Stimulated activated CD4-positive, alpha-beta T cell treated with anti-CD3 and anti-CD28 coated beads, TNF-alpha, amount 100 ng/mL, for 24 hours (primary cell): ENCODE measurements at places on chromosomes 12 and 14.

- DNase-seq: no peak
Measured at GRCh38 chr12:111220363-111220762, 148.5 kb downstream of the PHETA1 start.

GRCh38 chr14:60188115-60188514 lies 22.9 kb upstream of the DHRS7 start:
- no peak for DNase-seq

- no peak for DNase-seq
Measured at GRCh38 chr12:52681526-52682380, 1.5 kb upstream of the KRT1 start.

- DNase-seq: no peak
Measured at GRCh38 chr14:89317051-89317691, 99.9 kb downstream of the FOXN3 start.

DNA sequence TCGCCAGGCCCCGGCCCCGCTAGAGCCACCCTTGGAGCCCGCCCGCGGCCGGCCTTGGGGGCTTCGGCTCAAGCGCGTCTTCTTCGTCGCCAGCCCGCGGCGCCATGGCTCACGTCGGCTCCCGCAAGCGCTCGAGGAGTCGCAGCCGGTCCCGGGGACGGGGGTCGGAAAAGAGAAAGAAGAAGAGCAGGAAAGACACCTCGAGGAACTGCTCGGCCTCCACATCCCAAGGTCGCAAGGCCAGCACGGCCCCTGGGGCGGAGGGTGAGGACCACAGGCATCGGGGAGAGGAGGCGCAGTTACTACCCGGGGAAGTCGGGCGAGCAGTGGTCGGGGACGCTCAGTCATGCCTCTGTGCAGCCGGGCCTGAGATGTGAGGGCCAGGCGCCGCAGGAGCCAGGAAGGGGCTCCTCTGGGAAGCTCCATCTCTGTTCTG lies 573 bp downstream of the ARL6IP4 start:
- no peak for DNase-seq

- DNase-seq: no peak
Measured at GRCh38 chr14:75653563-75653962, 7.1 kb downstream of the ERG28 start.

DNA sequence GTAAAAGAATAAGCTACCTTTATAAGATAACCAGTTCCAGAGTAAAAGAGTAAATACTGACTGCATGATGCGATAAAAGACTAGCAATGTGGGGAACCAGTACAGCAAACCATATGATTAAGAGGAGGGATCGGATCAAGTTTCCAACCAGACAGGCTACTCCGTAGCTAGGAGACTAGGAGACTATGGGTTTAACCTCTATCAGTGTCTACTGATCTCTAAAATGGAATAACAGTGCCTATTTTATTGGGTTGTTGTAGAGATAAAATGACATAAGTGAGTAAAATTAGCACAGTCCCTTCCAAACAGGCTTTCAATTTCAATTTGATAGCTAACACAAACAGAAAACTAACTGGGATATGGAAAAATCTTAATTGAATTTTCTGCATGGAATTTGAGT lies 76.0 kb downstream of the PAWR start:
- no peak for DNase-seq

DNA sequence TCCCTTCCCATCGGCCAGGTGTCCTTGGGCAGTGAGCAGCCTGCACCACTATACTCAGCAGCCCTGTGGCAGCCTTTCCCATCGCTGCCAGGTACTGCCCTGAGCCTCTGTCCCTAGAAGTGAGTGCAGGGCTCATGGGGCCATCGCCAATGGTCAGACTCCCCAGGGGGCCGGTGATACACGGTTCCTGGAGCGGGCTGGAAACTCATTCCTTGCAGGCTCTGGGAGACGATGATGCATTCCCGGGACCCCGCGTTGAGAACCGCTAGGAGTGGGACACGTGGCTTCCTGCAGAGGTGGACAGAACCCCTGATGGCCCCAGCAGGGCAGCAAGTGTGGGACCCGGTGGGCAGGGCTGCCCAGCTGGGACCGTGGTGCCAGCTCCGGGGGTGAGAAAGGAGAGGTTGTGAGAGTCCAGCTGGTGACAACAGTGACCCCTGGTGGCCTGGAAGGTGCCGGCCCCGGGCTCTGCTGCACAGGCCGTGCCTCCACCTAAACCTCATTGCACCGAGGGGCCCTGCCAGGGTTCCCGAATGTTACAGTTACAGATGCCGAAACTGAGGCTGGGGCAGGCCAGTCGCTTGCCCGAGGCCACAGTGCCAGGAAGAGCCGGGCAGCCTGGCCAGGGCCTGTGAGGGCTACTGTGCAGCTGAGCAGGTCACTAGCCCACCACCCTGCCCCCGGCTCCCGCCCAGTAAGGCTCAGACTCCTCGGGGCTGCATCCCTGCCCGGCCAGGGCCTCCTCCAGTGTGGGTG lies 33.8 kb downstream of the FBRSL1 start:
- peak; percentile 44 for DNase-seq

- no peak for DNase-seq
Measured at GRCh38 chr12:94553130-94553519, 93.5 kb upstream of the CEP83 start.

DNA sequence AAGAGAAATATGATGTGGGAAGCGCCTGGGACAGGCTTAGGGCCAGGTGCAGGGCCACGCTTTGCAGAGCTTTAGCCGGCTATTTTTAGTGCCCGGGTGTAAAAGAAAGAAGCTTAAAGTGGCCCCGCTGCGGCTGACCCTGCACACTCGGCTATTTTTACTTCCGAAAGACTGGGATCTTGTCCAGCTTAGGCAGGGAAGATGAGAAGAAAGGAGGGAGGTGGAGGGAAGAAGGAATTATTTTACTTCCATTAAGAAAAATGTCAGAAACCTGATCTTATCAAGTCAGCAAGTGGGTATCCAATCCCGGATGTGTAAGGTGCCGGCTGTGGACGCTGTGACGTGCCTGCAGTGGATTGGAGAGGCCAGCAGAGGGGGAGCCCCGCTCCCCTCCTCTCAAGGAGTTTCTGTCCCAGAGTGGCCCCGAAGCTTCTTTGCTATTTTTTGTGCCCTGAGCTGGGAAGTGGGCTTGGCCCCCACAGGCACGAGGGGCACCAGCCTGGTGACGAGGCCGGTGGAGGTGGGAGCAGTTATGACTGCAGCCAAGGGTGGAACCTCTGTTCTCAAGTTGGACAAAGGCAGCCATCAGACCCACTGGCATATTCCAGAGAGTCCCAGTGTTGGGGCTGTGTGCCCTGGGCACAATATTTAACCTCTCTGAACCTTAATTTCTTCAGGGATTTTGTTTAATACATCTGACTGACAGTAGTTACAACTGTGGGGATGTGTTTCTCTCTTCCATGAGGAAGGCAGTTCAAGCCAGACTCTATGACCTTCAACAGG lies 97.7 kb downstream of the ESRRB start:
- no peak for DNase-seq

GRCh38 chr12:25694072-25694471 lies 141.0 kb upstream of the LMNTD1 start:
- DNase-seq: no peak

- no peak for DNase-seq
Measured at GRCh38 chr12:130044991-130045621, 117.2 kb upstream of the FZD10 start.

DNA sequence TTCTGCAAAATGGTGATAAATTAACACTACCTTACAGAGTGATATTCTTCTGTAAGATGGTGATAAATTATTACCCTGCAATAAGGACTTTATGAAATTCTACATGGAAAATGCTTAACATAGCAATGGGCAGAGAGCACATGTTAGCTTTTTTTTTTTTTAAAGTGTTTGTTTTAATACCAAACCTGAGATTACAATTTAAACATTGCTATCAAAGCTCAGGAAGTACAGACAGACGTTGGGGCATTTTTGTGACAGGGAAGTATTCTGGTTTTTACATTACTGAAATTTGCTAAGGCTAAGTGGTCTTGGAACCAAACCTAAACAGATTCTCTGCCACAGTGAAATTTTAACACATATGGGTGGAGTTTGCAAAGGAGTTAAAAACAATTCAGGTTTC lies 133.1 kb downstream of the FGD4 start:
- no peak for DNase-seq

- no peak for DNase-seq
Measured at GRCh38 chr12:15230137-15230536, 8.9 kb upstream of the RERG start.

DNA sequence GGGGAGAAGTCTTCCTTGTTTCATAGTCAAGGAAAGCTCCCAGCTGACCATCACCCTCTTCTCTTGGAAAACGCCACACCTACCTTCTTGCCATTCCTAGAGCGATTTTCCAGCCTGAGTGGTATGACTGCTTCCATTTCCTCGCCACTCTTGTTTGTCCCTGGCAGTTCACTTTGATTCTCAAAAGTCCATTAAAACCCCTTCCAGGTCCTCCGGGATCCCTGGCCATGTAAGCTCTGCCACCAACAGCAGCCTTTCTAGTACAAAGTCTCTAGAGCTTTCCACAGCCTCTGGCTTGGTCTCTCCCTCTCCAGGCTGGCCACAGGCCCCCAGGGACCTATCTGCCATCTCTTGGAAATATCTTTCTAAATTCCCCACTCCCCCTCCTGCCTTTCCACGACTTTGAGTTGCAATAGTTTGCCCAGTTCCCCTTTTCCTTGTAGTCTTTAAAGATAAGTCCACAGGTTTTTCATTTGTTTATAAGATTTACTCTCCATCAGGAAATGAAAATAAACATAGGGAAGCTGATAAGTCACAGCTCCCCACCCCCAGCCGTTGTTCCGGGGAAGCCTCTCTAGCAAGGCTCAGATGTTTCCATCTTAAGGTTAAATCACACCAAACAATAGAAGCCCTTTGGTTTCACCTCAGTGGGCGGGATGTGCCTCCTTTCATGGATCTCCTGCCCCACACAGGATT lies 42.9 kb upstream of the SINHCAF start:
- no peak for DNase-seq

- DNase-seq: no peak
Measured at GRCh38 chr12:123369229-123369628, 4.6 kb upstream of the SBNO1 start.

DNA sequence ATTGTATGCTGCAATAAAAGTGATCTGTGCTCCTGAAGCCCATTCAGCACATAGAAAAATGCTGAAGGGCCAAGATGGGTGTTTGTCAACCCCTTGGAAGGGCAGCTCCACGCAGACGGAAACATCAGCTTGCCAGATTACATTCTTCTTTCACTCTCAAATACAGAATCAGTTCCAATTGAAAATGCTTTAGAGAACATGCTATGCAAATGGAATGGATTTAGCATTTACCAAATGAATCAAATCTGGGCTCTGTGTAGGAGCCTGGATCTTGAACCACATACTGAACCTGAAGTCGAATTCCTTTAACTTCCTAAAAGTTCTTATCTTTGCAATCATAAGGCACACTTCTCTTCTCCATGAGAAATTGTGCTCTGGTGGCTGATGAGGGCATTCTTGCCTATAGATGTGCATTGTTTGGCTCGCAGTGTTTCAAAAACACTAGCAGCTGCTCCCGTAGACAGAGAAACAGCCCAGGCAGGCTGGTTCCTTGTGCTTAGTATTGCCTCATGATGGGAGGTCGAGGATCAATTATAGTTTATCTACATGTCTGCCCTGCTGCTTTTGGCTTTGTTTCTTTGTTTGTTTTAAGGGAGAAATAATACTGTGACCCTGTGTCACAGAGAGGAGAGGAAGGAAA lies 489.8 kb upstream of the FLRT2 start:
- DNase-seq: no peak

- peak; percentile 42 for DNase-seq
Measured at GRCh38 chr12:49662998-49663843, 39.9 kb downstream of the PRPF40B start.

DNA sequence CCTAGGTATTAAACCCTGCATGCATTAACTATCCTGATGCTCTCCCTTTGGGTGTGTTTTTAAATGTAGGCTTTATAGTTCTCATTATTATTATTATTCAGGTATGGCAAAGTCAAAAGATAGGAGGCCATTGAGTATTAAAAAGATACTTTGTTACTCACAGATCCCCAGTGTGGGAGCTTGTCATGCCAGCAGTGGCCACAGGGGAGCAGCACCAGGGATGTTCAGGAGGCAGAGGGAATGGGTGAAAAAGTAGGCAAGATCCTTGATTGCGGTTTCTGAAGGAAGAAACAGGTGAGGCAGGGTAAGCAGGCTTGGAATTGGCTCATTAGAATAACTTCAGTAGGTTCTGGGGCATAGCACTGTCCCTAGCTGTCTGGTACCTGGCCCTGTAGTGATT lies 382.2 kb downstream of the MED13L start:
- no peak for DNase-seq

DNA sequence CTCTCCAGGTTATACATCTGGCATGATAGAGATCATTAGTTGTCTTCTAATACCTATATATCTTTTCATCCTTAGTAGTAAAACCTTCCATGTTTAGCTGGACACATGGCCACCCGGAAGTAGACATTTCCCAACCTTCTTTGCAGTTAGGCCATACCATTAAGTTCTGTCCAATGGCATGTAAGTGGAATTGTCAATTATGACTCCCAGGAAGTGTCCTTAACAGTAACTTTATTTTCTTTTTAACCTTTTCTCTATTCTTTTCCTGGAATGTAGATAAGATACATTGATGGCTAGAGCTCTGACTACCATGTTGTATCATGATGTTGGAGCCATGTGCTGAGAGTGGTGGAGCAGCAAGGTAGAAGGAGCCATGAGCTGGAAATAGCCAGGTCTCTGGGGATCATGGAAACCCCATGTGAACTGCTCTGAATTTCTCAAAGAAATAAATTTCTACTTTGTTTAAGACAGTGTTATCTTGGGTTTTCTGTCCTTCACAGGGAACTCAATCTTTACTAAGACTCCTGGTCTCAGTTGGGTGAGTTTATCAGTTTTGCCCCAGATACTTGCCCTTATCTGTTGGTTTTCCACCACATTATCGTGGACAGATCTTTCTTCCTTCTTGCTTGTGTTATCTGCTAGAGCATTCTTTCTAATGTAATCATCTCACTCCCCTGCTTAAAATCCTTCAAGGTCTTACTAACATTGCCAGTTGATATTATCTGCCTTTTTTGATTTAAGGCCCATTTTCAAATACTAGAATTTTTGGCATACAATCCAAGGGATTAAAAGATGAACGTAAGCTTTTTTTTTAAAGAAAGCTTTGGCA lies 5.1 kb upstream of the LTA4H start:
- DNase-seq: no peak

DNA sequence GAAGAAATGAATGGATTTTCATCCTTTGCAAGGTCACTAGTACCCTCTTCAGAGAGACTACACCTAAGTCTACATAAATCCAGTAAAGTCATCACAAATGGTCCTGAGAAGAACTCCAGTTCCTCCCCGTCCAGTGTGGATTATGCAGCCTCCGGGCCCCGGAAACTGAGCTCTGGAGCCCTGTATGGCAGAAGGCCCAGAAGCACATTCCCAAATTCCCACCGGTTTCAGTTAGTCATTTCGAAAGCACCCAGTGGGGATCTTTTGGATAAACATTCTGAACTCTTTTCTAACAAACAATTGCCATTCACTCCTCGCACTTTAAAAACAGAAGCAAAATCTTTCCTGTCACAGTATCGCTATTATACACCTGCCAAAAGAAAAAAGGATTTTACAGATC lies 40.8 kb downstream of the SPATA7 start:
- no peak for DNase-seq

DNA sequence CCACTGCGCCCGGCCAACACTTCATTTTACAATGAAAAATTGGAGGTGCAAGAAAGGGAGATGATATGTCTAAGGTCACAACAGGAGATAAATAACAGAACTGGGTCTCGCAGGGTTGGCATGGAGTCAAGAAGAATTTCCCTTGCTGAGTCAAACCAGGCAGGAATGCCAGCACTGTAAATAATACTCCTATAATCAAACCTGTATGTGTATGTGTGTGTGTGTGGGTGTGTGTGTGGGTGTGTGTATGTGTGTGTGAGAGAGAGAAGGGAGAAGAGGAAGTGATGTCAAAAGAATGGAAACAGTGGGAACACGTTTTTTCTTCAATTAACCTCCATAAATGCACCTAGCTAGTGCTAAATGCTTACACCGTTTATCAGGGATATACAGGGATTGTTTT lies 70.4 kb downstream of the TMEM116 start:
- no peak for DNase-seq
